Calu3 (cell line): ENCODE measurements at places on chromosomes 3 and 15. TPM values are rescaled to one million over a fixed set of nuclear protein-coding genes. Genes with fewer than 3 reads are reported as not detected.

DNA sequence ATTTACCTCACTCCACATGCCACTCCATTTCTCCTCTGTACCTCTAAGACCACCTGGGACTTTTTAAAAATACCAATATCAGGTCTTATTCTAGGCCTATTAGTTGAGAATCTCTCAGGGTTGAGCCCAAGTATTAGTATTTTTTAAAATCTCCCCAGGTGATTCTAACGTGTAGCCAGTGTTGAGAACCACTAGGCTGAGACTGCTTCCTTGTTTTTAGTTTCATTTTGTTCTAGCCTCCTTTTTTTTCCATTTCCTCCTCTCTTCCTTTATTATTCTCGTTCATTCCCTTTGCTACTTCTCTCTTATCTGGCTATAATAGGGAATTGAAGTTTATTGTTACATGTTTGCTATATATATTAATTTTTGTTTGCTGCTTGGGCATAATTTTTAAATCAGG is 217.8 kb upstream of the CD96 start:
- no peak for DNase-seq

- DNase-seq: no peak
Observed at GRCh38 chr3:14428087-14429033, 26.0 kb downstream of the SLC6A6 start.

DNA sequence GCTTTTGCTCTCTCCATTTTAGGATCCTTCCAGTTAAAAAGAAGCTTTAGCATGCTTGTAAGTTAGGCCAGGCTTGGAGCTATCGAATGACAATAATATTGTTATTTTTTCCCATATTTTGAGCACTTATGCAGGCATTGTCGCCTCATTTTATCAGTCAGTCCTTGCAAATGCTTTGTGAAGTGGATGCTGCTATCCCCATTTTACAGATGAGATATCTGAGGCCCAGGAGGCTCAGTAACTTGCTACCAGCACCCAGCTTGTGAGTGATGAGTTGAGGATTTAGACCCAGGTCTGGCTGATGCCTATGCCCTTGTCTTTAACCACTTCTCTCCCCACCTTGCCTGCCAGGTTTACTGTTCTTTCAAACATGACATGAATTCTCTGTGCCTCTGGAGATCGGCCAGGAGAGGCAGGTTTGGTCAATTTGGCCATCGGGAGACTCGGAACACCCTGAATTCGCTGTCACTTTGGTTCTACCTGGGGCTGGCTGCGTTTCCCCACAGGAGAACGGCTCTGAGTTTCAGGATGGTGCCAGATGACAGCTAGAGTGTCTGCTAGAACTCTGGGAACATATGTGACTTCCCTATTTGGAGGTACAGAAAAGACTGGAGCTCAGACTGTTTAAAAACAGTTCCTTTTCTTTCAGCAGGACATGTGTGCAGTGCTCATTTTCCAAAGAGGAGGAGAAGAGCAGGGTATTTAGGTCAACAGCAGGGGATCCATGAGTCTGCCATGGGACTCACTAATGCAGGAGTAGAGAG is 25.5 kb upstream of the ZNF710 start:
- DNase-seq: no peak

DNA sequence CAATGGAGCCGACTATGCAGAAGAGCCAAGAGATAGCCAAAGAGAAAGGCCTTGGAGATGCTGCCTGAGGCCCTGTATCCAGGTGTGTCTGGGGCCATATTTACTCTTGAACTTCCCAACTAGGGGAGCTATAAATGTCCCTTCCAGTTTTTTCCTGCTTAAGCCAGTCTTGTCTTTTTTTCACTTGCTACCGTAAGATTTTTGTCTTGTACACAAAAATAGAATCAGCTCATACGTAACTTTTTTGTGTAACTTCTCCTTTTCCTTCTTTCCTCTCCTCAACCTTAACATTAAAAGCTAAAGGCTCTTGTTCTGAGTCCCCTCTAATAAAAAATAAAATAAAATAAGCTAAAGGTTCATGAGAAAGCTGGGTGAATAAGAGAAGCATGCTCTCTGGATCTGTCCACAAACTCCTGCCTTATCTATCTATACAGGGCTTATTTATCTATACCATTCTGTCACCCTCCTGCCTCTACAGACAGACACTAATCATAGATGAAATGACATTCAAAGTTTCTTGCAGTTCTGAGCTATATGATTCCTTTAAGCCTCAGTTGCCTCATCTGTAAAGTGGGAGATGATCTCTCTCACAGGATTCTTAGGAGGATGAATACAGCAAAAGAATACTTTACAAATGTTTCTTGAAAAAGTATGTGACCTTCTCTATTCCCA is 4.6 kb downstream of the SUMF1 start:
- no peak for DNase-seq

DNA sequence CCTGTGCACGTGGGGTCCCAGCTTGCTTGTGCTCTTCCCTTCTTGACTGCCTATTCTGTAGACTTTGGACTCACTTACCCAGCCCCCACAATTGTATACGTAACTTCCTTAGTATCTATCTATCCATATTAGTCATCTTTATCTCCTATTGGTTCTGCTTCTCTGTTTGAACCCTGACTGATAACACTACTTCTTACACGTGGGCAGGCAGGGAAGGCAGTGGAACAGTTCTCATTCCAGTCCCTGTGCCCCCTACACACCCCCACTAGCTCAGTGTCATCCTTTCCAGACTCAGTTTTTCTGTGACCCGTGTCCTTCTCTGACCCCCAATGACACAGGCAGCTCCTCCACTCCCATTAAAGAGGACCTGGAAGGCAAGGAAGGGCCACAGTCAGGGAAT is 74.2 kb upstream of the FBN1 start:
- no peak for DNase-seq

DNA sequence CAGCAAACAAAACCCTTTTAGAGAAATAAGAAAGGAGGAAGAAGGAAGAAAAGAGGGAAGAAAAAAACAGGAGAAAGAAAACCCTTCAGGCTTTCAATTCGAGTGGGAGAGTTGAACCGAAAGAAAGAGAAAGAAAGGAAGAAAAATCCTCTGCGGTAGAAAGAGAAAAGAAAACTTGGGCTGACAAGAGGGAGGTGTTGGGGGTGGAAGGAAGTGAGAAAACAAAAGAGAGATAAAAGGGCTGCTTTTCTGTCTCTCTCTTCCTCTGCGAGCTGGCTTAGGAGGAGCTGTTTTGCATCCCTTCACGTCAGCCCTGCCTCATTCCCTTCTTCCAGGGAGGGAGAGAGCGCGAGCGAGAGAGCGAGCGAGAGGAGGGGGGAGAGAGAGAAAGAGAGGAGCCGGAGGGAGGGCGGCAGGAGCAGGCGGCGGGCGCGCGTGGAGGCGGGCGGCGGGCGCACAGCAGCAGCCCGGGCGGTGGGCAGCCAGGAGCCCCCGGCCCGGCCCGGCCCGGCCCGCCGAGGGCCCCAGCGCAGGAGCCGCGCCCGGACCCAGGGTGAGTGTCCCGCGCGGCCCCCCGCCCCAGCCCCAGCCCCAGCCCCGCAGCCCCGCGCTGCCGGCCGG is at the start of gene ZNF710:
Gene ZNF710 (plus strand): TSS at position 263 of the 621 bp plus-strand sequence. CDS start 65,814 bp downstream, outside the sequence.
- peak; percentile 34 for DNase-seq

- DNase-seq: no peak
Observed at GRCh38 chr15:28037969-28038590, 61.0 kb downstream of the OCA2 start.

GRCh38 chr3:41111011-41111410 is 88.3 kb upstream of the CTNNB1 start:
- DNase-seq: no peak

GRCh38 chr15:59946084-59946483 is 58.0 kb upstream of the FOXB1 start:
- DNase-seq: no peak

- DNase-seq: no peak
Observed at GRCh38 chr3:17986348-17986816, 244.0 kb upstream of the TBC1D5 start.

DNA sequence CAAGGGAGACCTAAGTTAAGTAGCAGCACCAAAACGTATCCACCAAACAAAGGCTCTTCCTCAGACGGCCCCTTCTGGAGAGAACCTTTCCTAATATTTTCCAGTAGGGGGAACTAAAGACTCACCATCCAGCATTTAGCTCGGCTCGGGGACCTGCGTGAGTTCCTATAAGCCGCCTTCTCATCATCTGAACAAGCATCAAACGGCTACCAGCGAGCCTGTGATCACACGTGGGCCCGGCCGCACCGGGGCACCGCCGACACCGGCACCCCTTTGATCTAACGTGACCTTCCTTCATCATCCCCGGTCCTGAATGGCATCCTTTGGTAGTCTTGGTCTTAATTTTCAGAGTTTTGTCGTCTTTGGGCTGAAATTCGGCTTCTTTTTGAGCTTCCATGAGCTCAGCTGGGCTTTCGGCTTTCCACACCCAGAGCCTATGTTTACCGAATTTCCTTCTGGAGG is 1.4 kb upstream of the ROBO2 start:
- DNase-seq: peak; percentile 63

- DNase-seq: no peak
Observed at GRCh38 chr3:79490165-79491028, 277.4 kb downstream of the ROBO1 start.

- no peak for DNase-seq
Observed at GRCh38 chr3:16028604-16029003, 145.9 kb upstream of the GALNT15 start.

- DNase-seq: no peak
Observed at GRCh38 chr3:15933439-15934139, 135.8 kb upstream of the ANKRD28 start.

LIPC gene
- total RNA-seq: 0.49 TPM in 1 of 2 replicates, not detected in the other

ATP6V1A gene
- 56.6 and 65.2 TPM in 2 replicates for total RNA-seq

BFSP2 gene
- total RNA-seq: not detected in 2 replicates

STX19 gene
- total RNA-seq: 5.1 and 5.2 TPM in 2 replicates

IGSF11 gene
- 0.45 and 0.56 TPM in 2 replicates for total RNA-seq

MBD4 gene
- total RNA-seq: 49.8 and 52.3 TPM in 2 replicates

ANO10 gene
- 22.9 and 26.8 TPM in 2 replicates for total RNA-seq

MRAS gene
- total RNA-seq: 12.7 and 13.2 TPM in 2 replicates

SOX14 gene
- not detected in 2 replicates for total RNA-seq

EXD1 gene
- total RNA-seq: not detected in 2 replicates
